ENCODE measurements at places on chromosomes 3 and 15.

GRCh38 chr3:125191730-125192129, 20.8 kb downstream of the SLC12A8 start:
- no peak for DNase-seq

- DNase-seq, result peak; percentile 58
These were observed 205.9 kb downstream of the CD47 start for GRCh38 chr3:107884719-107885460.

GRCh38 chr15:71651750-71652186, 158.6 kb upstream of the NR2E3 start:
- peak; percentile 59 for DNase-seq

DNA sequence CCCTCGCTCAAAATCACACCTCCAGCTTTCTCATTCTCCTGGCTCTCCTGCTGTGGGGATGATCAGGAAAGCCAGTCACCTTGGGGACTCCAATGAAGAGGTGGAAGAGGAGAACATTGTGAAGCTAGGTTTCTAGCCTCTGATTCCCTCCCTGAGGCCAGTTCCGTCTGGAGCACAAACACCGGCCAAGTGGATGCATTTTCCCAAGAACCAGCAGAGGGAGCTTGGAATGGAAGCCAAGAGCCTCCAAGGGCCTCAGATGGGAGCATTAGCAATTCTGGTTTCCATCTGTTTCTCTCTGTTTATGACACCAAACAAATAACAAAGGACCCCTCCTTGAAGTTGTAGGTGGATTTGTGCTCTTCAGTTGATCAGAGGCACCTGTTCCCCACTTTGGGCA, 40.6 kb upstream of the NMNAT3 start:
- peak; percentile 66 for DNase-seq

DNA sequence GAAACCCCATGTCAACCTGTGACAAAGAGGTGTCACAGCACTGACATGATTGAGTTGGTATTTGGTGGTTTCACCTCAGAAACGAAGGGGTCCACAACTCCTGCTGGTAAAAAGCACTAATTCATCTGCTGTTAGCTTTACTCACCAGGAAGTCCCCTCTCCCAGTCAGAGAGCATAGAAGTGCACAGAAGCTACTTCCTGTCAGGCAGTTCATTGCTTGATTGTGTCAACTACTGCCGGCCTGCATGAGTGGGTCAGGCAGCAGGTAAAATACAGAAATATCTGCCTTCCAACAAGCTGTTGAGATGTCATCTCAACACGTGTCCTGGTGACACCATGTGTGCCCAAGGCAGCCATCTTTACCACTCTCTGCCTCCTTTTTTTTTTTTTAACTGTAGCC, 596.6 kb upstream of the NR2F2 start:
- DNase-seq, result no peak

DNA sequence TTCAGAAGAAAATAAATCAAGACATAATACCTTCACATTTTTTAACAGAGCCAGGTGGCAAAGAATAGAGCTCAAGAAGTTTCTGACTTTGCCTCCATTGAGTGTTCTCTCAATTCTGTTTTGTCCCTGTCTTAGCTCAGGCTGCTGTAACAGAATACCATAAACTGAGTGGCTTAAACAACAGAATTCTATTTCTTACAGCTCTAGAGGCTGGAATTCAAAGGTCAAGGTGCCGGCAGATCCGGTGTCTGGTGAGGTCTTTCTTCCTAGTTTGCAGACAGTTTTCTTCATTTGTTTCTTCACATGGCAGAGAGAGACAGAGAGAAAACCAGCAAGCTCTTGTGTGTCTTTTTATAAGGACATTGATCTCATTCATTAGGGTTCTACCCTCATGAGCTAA, 25.6 kb downstream of the IQCH start:
- no peak for DNase-seq

GRCh38 chr3:5319454-5319853, 131.9 kb downstream of the EDEM1 start:
- no peak for DNase-seq

GRCh38 chr3:142650001-142650693, 54.0 kb downstream of the PLS1 start:
- DNase-seq, result no peak

GRCh38 chr3:130857336-130858026, 36.4 kb upstream of the ATP2C1 start:
- no peak for DNase-seq

GRCh38 chr3:107067421-107067820, 309.8 kb upstream of the CCDC54 start:
- no peak for DNase-seq

Measured in ELF-1 (cell line).